ENCODE measurements at places on chromosomes 16 and 17. TPM values are rescaled to one million over a fixed set of nuclear protein-coding genes. Genes with fewer than 3 reads are reported as not detected.

CTRB1 gene
- not detected for total RNA-seq

LGALS9B gene
- not detected for total RNA-seq

RNF222 gene
- total RNA-seq = not detected

SRCIN1 gene
- total RNA-seq = 2.4 TPM

CD300E gene
- total RNA-seq = not detected

SPATA22 gene
- total RNA-seq = not detected
